Fibroblast of the conjunctiva (primary cell): ENCODE measurements at places on chromosomes 5 and 9.

DNA sequence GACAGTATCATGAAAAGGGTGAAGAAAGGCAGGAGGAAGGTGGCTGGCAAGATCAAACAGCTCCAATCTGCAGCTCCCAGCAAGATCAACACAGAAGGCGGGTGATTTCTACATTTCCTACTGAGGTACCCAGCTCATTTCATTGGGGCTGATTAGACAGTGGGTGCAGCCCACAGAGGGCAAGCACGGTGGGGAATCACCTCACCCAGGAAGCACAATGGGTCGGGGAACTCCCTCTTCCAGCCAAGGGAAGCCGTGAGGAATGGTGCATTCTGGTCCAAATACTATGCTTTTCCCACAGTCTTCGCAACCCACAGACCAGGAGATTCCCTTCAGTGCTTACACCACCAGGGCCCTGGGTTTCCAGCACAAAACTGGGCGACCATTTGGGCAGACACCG, 66.8 kb downstream of the CAMSAP1 start:
- DNase-seq, result no peak

DNA sequence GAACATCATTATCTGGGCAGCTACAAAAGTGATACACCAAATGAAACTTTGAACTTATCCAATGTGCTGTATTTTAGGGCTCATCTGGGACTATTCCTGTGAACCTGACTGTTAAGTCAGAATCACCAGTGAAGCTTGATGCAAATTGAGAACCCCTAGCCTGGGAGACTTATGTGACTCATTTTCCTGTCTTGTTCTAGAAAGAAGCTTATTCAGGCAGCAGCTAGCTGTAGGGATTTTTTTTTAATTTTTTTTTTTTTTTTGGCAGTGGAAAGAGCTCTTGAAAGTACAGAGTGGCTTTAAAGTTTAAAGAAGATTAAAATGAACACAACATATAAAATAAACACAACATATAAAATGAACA, 81.1 kb upstream of the TNFAIP8 start:
- DNase-seq, result no peak

- DNase-seq, result no peak
Observed at GRCh38 chr5:66880401-66880800, 284.2 kb downstream of the MAST4 start.

DNA sequence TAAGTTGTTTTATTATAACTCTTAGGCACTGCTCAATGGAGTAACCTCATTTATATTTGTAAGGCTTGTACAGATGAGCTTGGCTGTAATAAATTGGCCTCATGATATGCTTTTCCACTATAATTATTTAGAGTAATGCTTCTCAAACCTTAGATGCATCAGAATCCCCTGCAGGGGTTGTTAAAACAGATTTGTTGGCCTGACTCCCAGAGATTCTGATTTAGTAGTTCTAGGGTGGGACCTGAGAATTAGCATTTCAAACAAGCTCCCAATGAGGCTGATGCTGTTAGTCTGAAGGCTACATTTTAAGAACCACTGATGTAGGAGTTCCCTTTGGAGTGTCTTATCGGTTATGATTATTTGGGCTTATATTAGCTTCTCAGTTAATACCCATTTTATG, 38.2 kb upstream of the ARSB start:
- no peak for DNase-seq

- DNase-seq, result no peak
Observed at GRCh38 chr5:33433303-33434240, 7.2 kb upstream of the TARS1 start.
